Iris pigment epithelial cell (primary cell): ENCODE measurements at places on chromosomes 5 and 9.

- DNase-seq, result peak; percentile 72
Observed at GRCh38 chr5:10307206-10308148, at the start of gene CMBL. CMBL (minus strand) TSS chr5:10307902; CDS start chr5:10290762, 17,140 bp downstream.

- DNase-seq, result no peak
Observed at GRCh38 chr5:15065091-15065490, 193.5 kb upstream of the ANKH start.

DNA sequence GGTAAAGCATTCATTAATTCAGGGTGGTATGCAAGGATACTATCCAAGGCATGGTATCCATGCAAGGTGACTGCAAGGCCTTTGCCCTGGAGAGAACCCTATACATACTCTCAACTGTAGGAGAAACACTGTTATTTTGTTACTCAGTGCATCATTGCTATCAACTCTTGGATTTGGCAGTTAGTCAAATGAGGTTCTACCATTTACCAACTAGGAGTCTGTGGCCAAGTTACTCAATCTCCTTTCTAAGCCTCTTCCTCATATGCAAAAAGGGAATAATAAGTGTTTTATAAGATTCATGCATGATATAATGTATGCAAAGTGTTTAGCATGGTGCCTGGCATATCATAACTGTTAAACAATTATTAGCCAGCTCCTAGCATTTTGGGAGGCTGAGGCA lies 4.0 kb downstream of the PCDHGC3 start:
- no peak for DNase-seq

DNA sequence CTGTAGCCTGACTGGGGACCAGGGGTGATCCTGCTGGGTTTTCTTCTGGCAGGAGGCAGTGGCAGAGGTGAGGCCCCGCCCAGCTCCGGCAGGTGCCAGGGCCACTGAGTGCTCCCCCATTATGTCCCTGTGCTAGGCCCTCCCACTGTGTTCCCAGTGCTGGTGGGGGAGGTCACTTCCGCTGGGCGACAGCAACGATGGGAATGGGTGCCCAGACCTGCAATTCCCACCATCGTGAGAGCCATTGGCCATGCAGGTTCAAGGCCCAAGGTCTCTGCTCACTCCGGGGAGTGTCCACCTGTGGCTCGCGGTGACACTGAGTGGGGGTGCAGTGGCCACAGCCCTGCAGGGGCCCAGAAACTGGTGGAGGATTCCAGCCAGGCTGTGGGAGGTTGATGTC lies 98.6 kb downstream of the RXRA start:
- no peak for DNase-seq

DNA sequence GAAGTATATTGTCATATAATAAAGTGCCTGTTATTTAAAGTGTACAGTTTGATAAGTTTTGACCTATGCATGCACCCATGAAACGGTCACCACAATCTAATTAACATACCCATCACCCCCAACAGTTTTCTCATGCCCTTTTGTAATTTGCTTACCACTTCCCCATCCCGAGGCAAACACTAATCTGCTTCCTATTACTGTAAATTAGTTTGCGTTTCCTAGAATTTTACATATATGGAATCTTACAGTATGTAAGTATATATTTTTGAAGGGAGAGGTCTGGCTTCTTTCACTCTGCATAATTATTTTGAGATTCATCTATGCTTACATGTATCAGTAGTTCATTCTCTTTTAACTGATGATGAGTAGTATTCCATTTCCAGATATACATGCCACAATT lies 56.5 kb downstream of the AMBP start:
- no peak for DNase-seq

GRCh38 chr5:76694317-76694716 lies 21.6 kb upstream of the F2R start:
- no peak for DNase-seq

GRCh38 chr5:22998774-22999173 lies 145.6 kb upstream of the CDH12 start:
- no peak for DNase-seq

DNA sequence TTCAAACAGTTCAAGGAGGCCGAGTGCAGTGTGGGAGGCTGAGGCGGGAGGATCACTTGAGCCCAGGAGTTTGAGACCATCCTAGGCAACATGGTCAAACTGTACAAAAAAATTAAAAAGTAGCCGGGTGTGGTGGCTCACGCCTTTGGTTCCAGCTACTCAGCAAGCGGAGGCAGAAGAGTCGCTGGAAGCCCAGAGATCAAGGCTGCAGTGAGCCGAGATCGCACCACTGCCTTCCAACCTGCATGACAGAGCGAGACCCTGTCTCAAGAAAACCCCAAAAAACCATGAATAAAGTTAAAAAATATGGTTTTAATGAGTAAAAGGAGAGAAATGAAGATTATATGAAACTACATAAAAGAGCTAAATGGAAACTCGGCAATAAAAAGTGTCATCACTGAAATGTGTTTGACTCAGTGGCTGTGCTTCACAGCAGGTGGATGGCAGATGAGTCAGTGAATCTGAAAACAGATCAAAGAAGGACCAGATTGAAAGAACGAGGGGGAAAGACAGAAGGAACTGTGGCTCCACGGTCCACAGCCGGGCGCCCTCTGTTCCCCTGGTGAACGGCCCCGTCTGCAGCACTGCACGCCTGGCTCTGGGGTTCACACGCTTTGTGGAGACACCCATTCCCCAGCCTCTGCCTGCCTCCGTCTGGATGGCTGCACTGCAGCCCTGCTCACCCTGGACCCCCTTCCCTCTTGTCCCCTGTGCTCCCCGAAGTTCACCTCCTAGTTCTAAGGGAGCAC lies 25.1 kb downstream of the EXD3 start:
- no peak for DNase-seq

DNA sequence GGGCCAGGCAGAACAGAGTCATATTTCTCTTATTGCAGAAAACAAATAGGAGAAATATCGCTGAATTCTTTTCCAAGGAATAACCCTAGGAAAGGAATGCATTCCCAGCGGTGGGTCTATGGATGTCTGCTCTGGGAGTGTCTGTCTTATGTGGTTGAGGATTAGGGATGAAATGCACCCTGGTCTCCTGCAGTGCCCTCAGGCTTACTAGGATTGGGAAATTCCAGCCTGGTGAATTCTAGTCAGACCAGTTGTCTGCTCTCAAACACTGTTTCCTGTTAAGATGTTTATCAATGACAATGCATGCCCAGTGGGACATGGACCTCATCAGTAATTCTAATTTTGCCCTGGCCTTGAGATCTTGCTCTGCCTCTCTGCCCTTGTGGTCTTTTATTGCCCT lies 136.1 kb upstream of the ELAVL2 start:
- DNase-seq, result no peak

- peak; percentile 78 for DNase-seq
Observed at GRCh38 chr5:173753307-173754168, 134.6 kb upstream of the CPEB4 start.

- DNase-seq, result no peak
Observed at GRCh38 chr5:61612431-61612830, 280.4 kb downstream of the ZSWIM6 start.

GRCh38 chr5:119355244-119355638 lies 578 bp upstream of the TNFAIP8 start:
- no peak for DNase-seq

DNA sequence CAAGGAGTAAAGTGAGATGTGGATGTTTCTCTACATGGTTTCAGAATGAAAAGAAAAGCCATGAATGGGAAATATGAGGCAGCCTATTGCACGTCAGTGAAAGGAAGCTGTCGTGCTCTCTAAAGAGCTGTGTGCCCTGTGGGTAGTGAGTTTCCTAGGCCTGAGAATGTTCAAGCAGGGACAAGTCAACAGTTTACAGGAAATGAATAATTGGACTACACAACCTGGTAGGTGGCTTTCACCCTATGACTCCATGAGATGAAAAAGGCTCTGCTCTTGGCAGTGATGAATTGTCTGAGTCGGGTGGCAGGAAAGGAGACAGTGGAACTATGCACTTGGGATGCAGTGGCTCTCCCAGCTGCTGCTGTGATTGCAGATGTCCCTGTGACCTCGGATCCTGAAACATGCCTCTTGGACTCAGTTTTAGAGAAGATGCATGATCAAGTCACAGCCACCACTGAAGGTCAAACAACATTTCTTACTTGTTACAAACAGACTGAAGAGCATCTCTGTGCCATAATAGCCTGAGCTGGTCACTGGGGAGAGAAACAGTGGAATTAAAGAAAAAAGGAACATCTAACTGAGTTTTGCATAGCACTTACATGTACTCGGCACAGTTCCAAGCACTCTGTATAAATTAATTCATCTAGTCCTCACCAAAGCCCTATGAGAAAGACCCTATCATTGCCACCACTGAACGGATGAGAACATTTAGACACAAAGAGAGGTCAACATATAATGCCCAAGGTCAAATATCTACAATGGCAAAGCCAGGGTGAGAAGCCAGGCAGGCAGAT lies 293.7 kb downstream of the SPOCK1 start:
- no peak for DNase-seq

GRCh38 chr5:35188031-35188457 lies 42.2 kb downstream of the PRLR start:
- no peak for DNase-seq

DNA sequence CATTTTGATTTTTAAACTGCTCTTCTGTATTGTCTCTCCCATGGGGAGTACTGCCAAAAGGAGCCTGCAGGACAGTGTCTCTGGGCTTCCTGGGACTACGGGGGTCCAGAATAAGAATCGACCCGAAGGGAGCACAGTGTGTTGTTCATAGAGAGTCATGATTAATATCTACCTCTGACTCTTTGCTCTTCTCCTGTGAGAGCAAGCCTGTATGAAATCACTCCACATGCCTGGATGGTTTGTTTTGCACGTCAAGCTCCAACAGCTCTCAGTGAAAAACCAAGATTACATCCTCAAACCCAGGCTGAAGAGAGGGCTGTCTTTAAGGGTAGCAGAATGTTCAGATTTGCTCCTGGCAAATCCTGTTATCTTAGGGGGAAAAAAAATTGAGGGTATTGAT lies 1860.0 kb upstream of the WWC1 start:
- DNase-seq, result no peak
